ENCODE measurements at places on chromosomes 3 and 15.

DNA sequence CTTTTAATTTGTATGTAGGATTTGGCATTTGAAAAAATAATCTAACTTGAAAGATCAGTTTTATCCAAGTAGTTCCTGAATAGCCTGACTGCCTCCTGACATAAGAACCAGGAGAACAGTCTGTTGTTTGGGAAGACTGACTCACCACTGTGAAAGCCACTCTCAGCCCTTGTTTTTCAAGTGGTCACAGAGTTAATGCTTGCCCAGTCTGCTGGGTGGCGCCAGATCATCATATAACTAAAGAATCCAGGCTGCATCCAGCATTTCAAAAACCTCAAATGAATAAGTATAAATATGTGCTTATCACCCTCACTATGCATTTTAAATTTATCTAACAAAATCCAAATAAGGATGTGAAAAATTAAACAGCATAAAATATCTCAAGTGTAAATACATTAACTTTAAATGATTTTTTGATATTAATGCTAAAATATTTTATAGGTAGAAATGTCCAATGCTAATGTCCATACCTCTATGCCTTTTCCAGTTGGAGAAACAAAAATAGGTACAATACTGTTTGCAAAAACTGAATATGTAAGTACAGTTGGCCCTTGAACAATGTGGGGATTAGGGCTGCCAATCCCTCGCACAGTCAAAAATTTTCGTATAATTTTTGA is 26.9 kb upstream of the ZBBX start:
- peak; percentile 2 for DNase-seq

GRCh38 chr15:67922971-67923945 is 83.4 kb upstream of the RNU6-1 start:
- DNase-seq = no peak

GRCh38 chr15:44029003-44029402 is 166.1 kb downstream of the FRMD5 start:
- no peak for DNase-seq

- no peak for DNase-seq
Observed at GRCh38 chr3:184662187-184662586, 49.7 kb downstream of the MAGEF1 start.

GRCh38 chr15:62257996-62258521 is 93.0 kb upstream of the C2CD4B start:
- no peak for DNase-seq

DNA sequence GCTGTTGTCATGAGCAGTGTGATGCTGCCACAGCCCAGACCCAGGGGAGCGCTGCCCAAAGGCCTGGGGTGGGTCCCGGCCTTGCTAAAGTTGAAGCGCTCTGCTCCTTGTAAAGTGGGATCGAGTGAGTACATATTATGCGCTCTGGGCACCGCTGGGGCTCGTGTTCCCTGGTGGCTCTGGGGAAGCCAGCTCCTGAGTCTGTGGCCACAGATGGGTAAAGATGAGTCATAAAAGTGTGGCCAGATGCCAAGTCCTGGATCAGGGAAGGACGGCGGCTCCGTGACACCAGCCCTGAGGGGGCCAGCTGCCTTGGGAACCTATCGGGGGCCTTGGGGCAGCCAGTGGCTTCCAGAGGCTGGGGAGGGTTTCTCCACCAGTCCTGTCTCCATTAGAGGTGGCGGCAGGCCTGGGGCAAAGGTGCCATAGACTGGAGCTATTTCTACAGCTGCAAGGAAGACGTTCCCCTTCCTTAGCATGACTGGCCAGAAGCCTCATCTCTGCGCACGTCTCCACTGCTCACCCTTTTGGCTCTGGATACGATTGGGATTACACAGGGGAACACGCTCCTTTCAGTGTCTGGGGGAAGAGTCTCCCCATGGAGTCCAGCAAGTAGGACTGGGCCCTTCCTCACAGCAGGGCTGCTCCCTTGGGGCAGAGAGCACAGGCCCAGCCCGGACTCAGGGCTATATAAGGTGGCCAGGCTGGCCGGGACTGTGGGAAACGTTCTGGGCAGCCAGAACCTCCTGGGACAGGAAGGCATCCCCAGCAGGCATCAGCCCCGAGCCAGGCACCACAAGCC is 1.2 kb upstream of the ITIH4 start:
- DNase-seq = no peak

DNA sequence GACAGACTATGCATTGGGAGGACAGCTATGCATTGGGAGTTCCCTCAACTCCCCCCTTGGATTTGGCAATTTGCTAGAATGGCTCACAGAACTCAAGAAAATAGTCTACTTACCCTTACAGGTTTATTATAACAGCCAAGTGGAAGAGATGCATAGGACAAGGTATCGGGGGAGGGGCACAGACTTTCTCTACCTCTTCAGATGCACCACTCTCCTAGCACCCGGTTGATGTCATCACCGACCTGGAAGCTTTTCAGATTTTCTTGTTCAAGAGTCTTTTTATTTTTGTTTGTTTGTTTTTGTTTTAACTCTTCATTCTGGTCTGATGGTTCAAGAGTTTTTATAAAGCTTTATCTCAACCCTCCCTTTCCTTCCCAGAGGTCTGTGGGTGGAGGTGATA is 20.7 kb upstream of the ADAMTS9 start:
- DNase-seq = no peak

DNA sequence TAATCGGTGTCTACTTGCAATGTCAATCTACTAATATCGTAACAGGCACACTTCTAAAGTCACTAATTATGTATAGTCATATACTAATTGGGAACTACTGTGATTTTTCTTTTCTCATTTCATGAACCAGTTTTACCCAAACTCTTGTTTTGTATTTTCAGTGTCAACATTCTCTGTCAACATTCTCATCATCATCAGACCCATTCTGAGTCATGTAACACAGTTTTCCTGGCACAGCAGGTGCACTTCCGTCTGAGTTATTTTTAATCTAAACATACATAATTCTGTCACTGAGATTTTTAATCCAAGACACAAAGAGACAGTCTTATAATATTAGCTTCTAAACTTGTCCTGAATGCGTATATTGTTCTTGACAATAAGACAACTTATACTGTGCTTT is 205.1 kb upstream of the EIF1B start:
- DNase-seq = no peak

GRCh38 chr3:188583341-188584161 is 429.6 kb downstream of the LPP start:
- no peak for DNase-seq

- DNase-seq = peak; percentile 78
Observed at GRCh38 chr3:8981700-8982099, 18.4 kb upstream of the RAD18 start.

- DNase-seq = no peak
Observed at GRCh38 chr3:58072052-58072762, 64.0 kb downstream of the FLNB start.

GRCh38 chr3:124351430-124352148 is 359.7 kb upstream of the ROPN1 start:
- DNase-seq = peak; percentile 73

DNA sequence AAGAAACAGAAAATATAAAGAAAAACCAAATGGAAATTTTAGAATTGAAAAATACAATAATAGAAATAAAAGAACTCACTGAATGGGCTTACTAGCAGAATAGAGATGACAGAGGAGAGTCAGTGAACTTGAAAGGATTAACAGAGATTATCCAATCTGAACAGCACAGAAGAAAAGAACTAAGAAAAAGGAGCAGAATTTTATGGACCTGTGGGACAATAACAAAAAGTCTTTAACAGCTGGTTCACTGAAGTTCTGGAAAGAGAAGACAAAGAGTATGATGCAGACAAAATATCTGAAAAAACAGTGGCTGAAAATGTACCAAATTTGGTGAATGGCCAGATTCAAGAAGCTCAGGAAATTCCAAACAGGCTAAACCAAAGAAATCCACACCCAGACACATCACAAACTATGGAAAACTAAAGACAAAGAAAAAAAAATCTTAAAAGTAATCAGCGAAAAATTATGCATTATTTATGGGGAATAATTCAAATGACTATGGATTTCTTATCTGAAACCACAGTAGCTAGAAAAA is 9.7 kb upstream of the GNB5 start:
- DNase-seq = no peak

DNA sequence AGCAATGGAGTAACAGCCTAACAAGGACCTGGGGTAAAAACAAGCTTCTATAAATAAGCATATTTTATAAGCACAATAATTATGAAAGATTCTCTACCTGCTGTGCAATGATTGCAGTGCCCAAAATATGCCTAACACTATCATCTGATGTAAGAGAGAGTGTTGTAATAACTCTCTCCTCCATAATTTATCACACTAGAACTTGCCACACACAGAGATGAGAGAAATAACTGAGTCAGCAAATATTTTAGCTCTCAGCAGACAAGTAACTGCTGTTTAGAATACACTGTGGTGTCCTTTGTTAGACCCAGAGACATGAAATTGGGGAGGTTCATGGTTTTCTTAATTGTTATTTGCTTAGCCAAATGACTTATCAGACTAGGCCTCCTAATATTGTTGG is 105.3 kb upstream of the ACP3 start:
- no peak for DNase-seq

DNA sequence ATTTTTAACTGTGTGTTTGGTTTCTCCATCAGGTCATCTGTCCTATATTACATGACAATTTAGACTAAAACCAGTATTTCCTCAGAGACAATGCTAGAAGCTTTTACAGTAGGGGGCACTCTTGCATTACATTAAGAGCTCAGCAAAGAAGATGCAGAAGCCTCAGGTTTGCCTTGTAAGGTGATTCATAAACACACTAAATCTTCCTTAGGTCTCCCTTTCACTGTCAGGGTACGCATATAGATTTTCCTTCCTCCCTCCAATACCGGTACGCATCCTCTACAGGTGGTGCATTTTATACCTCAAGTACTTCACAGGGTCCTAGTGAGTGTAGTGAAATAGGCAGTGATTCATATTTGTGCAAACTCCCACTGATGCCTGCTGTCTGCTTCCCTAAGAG is 46.5 kb downstream of the CD86 start:
- DNase-seq = peak; percentile 21

DNA sequence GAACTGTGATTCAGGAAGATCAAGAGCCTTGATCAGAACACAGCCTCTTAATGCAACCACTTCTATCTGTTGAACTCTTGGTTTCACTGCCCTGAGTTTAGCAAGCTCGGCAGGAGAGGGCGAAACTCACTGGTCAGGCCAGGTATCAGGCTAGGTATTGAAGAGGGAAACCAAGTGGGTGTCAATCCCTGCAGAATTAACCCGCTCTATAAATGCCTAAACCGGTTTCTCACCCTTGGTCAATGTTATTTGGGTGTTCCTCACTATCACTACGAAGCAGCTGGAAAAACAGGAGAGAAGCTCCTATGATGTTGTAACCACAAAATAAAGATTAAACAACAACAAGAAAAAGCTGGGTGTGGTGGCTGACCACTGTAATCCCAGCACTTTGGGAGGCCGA is 23.9 kb downstream of the LIPH start:
- DNase-seq = no peak

GRCh38 chr15:40155270-40155910 is 5.5 kb upstream of the BUB1B start:
- no peak for DNase-seq

DNA sequence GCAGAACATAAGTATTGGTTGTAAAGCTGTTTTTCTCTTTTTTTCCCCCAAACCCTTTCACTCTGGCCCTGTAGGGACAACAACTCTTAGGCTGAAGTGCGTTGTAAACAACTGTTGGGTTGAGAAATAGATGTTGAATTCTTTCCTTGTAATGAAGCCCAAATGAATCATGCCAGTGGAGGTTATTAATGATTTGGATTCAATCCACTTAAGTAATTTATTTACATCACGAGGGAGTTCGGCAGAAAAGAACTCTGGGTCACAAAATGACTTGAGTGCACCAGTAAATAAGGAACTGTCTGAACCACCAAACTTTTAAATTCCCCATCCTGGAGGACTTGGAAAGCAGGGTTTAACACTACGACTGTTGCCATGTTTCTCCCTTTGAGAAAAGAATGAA is 218.9 kb downstream of the PDZRN3 start:
- no peak for DNase-seq

DNA sequence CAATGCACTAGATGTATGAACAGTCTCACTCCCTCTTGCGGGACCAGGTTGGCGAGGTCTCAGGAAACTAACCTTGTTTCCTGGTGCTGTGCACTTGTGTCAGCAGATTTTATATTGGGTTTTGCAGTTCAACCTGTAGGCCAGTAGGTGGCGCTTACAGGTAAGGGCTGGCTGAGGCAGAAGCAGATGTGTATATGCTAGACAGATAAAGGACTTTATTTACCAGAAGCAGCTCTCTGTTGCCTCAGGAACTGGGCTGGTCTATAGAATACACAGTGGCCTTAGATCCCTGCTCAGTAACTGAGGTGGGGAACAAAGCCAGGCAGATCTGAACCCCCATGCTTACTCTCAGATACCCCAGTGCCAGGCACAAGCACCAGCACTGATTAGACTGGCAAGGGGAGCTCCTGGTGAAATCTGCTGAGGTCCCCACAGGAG is 296.8 kb downstream of the DOCK3 start:
- DNase-seq = peak; percentile 40

DNA sequence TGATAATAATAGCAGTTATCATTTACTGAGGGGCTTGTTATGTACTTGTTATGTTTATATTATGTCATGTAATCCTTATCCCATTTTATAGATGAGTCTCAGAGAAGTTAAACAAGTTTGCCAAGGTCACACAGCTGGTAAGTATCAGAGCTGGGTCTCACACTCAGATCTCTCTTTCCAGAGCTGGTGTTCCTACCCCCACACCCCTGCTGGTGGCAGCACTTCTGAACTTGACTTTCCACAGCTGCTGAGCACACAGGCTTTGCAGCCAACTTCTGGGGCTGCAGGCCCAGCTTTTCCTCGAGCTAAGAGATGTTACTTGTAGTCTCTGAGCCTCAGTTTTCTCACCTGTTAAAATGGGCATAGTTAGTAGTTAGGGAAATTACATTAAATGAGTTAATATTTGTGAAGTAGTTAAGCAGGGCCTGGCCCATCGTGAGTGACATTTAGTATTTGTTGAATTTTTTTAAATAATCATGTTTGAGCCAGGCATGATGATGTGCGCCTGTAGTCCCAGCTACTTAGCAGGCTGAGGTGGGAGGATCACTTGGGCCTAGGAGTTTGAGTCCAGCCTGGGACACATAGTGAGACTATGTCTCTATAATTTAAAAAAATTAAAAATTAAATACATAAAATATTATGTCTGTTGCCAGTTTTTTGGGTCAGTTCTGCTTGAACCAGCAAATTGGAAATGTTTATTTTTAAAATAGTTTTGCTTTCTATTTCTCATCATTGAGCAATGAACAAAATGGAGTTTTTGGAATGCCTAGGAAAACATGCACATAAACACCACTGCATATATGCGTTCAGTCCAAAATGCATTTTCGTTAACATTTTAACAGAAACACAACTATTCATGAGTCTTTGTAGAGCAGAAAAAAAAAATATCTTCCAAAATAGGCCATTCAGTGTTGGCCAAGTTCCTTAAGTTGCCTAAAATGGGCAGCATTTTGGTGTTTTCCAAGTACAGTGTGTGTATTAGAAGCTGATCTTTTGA is 87.3 kb downstream of the SMAD6 start:
- peak; percentile 82 for DNase-seq

- no peak for DNase-seq
Observed at GRCh38 chr3:187551416-187551815, 118.8 kb downstream of the SST start.

Data from HuH-7 (cell line).